ENCODE measurements at places on chromosomes 2 and 18.

DNA sequence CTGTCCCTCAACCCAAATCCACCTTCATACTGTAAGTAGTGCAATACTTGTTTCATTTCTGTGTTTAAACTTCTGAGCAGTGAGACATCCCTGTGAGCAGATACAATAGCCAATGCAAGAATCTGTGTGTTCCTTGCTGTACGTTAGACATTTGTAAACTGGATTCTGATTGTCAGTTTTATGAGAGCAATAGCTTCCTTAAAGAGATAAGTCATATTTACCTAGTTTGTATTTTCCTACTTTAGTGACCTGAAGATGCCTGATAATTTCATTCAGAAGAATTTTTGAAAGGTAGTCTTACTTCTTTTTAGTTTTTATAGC, 90.7 kb downstream of the DPP4 start:
- DNase-seq: no peak

DNA sequence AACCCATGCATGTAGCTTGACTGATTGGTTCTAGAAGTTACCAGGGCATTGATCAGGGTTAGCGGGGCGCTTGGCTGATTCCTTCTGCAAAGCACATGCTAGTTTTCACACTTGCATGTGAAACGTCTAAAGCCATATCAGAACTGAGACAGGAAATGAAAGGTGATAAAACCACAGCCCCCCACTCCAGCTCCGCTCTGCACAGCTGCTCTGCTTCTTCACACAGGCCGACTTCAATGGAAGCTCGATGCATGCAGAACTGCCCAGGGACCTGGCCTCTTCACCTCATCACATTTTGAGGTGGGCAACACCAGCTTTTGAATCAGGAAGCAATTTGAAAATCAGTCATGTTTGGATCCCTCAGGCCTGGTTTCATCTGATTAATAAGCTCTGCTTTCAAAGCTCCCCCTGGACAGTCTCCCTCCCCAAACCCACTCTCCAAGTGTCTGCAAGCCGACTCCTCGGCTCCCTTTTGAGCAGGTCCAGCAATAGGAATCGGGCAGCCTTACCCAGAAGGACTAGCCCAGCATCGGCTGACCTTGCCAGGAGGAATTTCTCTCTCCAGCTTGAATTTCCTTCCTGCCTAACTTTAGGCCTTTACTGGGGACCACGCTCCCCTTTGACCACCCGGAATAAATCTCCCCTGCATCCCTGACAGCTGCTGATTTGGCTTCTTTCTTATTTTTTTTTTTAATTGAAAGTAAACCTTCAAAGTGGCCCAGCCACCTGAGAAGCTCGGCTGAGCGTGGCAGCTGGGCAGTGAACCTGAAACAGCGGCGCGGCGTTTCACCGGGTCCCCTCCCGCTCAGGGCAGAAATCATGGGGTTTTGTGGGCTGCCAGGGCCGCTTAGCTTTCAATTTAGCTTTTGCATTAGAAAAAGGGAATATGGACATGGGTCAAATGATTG, 31.7 kb downstream of the HRH4 start:
- peak; percentile 22 for DNase-seq

DNA sequence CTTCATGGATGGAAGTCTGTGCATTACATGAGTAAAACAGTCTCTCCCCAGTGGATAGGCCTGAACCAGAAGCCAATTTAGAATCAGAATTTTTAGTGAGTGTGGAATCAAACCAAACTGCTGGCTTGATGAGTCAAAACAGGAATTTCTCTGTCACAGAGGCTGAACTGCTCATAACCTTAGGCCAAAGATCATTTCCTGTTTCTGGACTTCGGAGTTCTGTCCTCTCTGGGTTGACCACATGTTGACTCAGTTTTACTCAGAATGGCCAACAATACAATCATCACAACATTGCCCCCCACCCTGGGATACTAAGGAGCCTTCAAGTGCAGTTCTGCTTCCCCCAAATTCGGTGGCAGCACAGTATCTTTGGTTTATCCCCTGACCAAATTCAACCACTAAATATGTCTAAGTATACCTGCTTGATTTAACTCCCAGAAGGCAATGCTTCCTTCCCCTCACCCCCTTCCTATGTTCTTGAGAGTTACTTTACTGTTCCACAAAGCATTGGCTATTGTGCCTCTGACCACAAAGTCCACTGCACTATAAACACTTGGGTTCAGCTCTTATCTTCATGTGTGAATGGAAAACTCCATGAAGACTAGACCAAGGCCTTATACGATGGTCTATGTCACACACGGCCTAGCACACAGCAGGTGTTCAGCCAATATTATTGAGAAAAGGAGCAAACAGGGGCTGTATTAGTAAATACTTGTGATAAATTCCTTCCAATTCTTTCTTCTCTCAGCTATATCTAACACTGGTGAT, 67.8 kb downstream of the NXPH2 start:
- DNase-seq: no peak

DNA sequence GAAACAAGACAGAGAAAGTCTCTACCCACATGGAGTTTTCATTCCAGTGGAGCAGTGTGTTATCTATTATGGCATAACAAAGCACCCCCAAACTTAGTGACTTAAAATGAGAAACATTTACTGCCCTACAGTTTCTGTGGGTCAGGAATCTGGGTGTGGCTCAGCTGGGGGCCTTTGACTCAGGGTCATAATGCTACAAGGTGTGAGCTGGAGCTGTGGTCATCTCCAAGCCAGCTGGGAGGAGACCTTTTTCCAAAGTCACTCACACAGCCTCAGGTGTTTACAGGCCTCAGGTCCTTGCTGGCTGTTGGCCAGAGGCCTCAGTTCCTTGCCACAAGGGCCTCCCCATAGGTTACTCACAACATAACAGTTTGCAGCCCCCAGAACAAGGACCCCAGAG, 169.2 kb downstream of the ETAA1 start:
- DNase-seq: no peak

- no peak for DNase-seq
Measured at GRCh38 chr18:68764016-68764415, 33.9 kb upstream of the CCDC102B start.

DNA sequence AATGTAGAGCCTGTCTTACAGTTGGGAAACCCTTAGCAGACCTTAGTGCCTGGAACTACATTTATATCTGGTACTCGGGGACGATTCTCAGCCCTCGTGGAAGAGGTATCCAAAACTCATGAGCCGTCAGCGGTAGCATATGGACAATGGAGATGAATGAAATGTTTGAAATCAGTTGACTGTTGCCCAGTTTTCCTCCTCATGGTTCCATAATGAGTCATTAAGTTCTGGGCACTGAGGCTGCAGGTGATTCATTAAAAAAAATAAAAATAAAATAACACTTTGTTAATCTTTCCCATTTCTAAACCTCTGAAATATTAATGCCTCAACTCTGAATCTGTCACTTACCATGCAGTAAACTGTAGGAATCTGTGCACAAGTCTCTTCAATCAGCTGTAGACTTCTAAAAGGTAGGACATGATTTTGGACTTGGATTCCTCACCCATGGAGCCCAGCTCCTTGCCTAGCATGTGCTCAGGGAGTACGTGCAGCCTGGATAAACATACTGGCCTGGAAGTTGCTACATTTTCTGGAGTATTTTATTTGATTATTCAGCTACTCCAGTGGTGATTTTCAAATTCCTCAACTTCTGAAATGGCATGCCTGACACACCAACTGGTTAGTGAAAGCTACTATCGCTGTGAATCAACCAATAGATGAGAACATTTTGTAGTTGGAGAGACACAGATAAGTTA, 979.2 kb downstream of the CNTNAP5 start:
- no peak for DNase-seq

DNA sequence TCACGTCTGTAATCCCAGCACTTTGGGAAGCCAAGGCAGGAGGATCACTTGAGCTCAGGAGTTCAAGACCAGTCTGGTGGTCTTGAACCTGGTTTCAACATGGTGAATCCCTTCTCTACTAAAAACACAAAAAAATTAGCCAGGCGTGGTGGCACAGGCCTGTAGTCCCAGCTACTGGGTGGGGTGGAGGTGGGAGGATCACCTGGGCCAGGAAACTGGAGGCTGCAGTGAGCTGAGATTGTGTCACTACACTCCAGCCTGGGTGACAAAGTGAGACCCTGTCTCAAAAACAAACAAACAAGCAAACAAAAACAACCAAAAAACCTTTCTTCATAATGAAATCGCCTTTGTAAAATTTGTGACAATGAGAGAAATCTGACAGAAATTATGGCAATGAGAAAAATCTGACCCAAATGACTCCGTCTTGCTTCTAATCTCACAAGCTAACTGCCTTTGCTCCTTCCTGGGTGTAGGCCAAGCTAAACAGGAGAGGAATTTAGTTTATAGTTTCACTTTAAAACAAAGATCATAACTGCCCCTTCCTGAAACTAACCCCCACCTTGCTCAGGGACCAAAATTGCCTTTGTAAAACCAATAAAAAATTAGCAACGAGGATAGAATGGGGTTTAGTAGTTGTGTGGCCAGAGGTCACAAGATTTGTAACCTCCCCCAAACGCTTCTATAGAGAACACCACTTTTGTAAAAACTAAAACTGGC, 60.7 kb upstream of the KIF5C start:
- no peak for DNase-seq

- DNase-seq: no peak
Measured at GRCh38 chr2:144370937-144371584, 148.9 kb downstream of the ZEB2 start.

DNA sequence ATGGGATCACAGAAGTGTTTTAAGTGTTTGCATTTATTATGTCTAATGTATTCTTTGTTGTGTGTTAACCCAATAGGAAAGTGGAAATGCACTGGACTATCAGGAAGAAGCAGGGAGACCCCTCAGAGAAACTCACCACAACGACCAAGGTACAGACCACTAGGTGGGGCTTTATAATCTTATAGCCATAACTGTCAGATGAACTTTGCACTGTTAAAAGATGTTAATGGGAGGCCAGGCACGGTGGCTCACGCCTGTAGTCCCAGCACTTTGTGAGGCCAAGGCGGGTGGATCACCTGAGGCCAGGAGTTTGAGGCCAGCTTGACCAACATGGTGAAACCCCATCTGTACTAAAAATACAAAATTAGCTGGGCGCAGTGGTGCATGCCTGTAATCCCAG, 73.2 kb downstream of the SUMO1 start:
- no peak for DNase-seq

- DNase-seq: no peak
Measured at GRCh38 chr2:10798783-10799182, 13.8 kb downstream of the PDIA6 start.

GRCh38 chr2:102473020-102473419, at the start of gene SLC9A4:
Gene SLC9A4 (plus strand): TSS chr2:102473226. CDS start chr2:102473760, 534 bp downstream.
- DNase-seq: peak; percentile 71

DNA sequence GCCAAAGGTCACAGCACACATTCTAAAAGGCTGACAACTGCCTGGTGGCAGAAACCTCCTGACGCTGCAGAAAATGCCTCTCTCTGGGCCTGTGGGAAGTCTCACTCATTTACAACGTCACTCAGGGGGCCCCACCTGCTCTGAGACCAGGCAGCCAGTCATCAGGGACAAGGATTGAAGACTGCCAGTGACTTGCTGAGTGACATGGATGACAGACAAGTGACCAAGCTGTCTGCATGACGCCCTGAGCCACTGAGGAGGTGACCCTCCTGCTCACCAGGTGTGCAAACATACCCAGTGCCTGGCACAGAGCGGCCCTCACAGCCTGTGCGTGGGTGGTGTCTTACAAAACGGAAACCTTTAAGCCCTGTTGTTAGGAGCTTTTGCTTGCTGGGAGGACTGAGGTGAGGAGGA, 392.4 kb downstream of the TNS1 start:
- peak; percentile 86 for DNase-seq

- DNase-seq: no peak
Measured at GRCh38 chr2:215430528-215431187, 5.2 kb downstream of the FN1 start.

DNA sequence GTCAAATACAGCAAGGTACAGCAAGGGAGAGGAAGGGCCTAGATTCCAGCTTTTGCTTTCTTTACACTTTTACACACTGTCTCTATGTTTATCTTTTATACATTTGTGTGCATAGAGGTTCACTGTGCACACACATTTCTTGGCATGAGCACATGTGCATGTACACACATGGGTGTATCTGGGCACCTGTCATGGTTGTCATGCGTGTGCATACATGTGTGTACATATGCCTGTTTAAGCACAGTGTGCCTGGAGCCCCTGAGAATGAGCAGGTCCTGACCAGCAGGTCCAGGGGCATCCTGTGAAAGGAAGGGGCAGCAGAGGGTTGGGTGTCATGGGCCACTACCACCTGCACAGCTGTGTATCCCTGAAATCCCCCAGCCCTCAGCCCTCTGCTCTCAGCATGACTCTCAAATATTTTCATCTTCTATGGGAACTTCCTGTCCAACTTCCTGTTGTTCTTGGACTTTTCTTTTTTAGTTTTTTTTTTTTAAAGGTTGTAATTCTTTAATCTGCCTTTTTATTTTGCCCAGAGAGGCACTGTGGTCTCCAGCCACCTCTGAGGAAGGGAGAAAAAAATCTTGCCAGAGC, 97.0 kb upstream of the EPAS1 start:
- no peak for DNase-seq

- no peak for DNase-seq
Measured at GRCh38 chr2:231041061-231041689, 3.9 kb downstream of the C2orf72 start.

- no peak for DNase-seq
Measured at GRCh38 chr18:9016633-9017166, 85.8 kb upstream of the NDUFV2 start.

DNA sequence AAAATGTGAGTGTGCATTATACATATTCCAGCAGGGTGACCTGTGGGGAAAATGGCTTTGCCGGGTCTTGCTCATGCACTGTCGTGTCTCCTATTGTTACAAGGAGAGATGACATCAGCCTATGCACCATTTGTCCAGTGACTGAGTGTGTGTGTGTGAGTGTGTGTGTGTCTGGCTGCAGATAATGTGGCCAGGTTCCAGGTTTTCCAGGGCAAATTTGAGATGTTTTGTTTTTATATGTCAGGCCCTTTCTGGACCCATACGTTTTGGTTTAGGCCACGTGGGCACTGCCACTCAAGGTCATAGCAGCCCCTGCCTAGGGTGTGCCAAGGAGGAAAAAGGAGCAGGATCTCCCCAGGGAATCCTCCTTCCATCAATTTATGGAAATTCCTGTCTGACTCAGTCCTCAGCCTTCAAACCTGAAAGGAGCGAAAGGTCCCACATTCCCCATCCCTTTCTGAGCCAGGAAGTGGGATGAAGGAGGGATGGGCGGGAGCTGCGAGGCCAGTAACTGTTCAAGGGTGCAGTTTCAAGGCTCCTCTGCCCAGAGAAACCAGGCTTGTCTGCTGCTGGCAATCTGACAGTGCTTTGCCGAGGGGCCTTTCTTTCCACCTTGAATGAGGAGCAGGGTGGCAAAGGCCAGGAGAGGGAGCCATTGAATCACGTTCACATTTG, 93.0 kb upstream of the SMAD2 start:
- DNase-seq: peak; percentile 33

- peak; percentile 45 for DNase-seq
Measured at GRCh38 chr2:111028720-111029119, 92.0 kb upstream of the BCL2L11 start.

- DNase-seq: peak; percentile 85
Measured at GRCh38 chr2:105806996-105807395, 62.3 kb downstream of the NCK2 start.

DNA sequence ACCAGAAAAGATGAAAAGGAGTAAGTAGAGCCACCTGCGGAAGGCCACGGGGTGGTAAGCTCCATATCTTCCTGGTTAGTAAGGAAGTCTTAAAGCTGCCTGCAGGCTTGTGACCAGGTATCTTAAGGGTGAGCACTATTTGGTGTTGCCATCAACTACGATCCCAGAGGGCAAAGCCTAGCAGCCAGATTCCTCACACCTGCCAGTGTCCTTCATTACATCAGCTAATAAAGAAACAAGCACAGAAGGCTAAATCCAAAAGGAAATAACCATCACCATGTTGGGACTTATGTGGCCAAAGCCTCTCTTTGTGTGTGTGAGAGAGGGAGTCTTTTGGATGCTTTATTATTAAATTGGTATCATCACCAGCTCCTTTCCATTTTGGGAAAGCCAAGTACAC, 123.5 kb downstream of the ALK start:
- DNase-seq: no peak

GRCh38 chr18:79221136-79221535, 151.9 kb downstream of the ATP9B start:
- DNase-seq: no peak
